ENCODE measurements at places on chromosomes 7 and 10.

DNA sequence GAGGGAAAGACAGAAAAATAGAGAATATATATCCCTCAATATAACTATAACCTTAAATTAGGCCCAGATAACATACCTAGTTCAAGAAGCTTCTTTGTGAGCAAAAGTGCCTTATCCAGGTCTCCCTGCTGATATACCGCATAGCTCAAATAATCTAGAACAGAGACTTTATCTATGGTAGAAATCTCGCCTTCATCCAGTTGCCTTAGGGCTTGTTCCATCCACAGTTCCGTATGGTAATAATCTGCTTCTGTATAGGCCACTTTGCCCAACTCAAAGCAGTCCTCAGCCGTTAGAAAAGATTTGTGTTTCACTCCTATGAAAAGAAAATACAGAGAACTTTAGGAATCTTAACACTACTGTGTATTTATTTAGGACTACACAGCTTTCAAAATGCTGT, 43.4 kb downstream of the P4HA1 start:
- no peak for DNase-seq

DNA sequence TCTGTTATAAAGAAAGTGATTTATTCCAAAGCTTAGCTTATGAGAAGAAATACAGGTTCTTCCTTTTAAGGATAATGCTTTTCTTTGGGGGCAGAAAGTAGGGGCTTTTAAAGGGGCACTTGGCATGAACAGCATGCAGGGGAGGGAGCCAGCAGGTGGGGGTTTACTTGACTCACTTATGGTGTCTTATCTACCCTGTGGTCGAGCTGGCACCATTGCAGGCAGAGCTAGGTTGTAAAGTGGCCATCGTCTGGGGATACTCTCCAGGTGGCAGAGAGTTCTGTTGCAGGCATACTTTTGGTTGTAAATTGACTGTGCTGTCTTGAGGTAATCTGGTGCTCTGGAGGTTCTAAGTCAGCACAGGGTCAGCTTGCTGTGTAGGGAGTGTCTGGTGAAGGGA, 26.3 kb upstream of the IFRD1 start:
- no peak for DNase-seq

GRCh38 chr7:157895520-157896375, 558.9 kb downstream of the DNAJB6 start:
- no peak for DNase-seq

GRCh38 chr10:104259999-104260774, 5.5 kb downstream of the GSTO1 start:
- DNase-seq: no peak

All from effector CD8-positive, alpha-beta T cell (primary cell).